ENCODE measurements at places on chromosomes 1 and 21.

DNA sequence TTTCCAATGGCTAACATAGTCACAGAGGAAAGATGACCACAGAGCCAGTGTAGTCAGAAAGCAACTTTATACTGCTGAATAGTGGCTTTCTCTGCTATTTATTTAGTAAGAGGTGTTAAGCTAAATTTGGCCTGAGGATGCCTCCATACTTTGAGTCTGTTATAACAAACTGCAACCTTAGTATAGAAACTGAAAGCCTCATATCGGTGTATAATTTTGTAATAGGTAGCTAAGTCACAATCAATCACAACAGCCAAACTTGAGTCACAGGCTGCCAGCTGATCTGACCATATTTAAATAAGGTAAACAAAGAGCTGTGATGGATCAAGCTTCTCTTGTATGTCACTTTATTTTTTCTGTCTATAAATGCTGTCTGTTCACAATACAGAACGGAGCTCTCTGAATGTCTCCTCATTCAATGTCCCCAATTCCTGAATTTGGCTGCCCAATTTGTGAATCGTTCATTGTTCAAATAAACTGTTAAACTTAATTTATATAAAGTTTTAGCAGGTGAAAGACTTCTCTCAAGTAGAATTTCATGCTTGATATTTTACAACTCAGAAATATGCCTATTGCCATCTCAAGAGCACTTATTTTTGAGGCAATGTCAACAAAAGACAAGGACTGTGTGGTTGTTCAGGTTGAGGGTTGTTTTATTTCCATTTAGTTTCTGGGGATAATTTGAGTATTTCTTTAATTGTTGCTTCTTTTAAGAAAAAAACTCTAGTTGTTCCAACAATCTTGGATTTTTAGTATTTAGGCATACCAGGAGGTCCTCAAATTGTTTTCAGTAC, 339.7 kb upstream of the B3GALT2 start:
- no peak for DNase-seq

DNA sequence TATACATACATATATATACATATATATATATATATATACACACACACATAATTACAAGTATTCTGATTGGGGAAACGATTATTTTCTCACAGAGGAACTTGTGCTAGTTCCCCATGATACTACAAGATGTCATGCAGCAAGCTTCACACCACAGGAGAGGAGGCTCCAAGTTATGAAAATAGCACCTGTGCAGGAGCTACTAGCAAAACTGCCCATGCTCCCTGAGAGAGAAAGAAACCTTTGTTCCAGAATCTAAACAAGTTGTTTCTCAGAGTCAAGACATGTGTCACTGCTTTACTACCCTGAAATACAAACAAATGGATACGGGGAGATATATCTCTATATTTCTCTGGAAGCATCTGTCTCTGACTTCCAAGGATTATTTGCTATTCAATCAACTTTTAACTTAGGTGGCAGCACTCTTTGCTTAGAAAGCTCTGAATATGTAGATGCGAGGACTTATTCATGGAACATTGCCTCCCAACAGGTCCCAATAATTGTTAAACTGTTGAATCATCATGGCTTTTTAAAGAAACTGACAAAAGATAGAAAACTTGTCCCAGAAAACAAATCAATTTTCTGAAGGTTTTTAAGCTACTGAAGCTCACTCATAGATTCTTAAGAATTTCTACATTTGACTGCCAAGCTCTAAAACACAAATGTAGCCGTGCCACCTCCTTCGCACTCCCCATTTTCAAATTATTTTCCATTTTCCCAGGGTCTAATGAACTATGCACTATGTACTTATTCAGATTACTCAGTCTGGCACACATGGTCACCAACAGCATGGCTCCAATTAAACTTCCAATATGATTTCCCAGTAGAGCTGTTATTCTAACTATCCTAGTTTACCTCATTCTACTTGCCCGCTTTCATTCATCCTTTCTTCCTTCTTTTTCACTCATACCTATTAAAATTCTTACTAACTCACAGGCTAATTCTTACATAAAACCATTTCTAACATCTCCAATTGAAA, 929.1 kb downstream of the LTN1 start:
- no peak for DNase-seq

DNA sequence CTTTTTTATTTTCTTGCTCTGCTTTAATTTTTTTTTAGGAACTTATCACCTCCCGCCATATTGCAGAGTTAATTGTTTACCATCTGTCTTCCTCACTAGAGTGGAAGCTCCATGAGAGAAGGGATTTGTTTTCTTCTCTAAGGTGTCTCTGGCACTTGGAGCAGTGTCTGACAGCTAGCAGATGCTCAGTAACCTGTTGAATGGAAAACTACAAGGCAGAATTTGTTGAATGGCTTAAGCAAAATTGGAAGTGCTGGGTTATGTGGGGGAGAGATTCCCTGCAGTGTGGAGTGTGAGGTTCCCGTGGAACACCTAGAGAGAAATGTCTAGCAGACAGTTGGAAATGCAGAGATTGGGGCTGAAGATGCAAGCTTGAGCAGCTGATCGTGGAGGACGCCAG, 59.5 kb upstream of the PARP1 start:
- DNase-seq = no peak

- DNase-seq = no peak
These were observed 6.8 kb upstream of the BCAS2 start for GRCh38 chr1:114588196-114588689.

DNA sequence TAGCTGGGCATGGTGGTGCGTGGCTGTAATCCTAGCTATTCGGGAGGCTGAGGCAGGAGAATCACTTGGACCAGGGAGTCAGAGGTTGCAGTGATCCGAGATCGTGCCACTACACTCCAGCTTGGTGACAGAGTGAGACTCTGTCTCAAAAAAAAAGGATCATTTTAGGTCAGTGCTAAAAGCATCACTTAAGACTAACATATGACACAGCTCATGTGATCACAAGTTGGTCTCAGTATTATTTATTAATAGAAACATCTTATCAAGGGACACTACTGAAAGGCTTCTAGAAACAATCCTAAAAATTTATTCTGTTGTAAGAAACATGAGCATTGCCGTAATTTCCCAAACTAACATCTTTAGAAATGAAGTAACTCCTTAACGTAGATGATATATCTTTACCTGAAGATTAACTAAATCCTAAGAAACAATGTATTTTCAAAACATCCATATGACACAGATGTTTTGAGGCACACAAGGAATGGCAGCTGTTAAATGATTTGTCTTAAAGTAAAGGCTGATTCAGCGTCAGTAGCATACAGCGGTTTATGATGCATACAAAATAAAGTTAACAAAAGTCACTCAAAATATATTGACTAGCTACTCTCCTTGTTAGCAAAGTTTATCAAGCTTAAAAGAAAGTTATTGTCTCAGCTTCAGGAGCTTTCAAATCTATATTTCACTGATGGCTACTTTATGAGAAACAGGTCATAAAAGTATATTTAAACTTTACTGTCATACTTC, 2.6 kb downstream of the NIBAN1 start:
- DNase-seq = no peak

DNA sequence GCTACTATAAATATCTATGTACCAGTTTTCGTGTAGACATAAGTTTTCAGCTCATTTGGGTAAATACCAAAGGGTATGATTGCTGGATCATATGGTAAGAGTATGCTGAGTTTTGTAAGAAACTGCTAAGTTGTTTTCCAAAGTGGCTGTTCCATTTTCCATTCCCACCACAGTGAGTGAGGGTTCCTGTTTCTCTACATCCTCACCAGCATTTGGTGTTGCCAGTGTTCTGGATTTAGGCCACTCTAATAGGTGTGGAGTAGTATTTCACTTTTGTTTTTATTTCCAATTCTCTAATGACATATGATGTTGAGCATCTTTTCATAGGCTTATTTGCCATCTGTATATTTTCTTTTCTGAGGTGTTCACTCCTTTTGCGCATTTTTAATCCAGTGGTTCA, 112.2 kb downstream of the GALNT2 start:
- no peak for DNase-seq

DNA sequence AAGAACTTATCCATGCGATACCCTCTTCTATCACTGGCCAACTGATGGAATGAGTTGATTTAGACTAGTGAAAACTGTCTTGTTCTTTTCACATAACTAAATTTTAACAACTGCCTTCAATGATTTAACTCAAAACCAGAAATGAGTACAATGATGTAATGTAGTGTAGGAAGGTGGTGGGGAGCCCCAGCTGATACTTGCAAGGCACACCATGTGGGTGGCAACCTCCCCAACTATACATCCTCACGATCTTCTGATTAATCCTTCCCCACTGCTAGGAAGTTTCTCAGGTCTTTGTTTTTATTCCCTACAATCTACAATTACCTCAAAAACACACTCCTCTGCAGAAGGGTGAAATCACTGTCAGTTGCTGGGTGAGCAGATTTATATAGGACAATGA, 100.7 kb downstream of the KCTD3 start:
- DNase-seq = no peak

DNA sequence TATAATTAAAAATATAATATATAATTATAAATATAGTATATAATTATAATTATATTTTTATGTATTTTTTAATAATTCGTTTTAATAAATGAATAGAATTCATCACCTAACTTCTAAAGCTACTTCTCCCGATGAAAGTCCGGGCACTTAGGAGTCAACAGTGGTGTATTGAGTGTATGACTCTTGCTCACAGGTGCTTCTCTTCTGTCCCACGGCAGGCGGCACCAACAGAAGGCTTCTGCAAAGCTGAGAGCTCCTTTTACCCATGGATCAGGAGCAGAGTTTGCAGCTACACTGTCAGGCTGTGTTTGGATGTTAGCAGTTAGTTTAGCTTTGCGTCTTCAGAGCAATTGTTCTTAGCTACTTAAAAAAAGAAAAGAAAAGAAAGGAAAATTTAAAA, 122.4 kb downstream of the LIPI start:
- DNase-seq = no peak

- no peak for DNase-seq
These were observed 46.3 kb upstream of the CACYBP start for GRCh38 chr1:174953285-174954072.

DNA sequence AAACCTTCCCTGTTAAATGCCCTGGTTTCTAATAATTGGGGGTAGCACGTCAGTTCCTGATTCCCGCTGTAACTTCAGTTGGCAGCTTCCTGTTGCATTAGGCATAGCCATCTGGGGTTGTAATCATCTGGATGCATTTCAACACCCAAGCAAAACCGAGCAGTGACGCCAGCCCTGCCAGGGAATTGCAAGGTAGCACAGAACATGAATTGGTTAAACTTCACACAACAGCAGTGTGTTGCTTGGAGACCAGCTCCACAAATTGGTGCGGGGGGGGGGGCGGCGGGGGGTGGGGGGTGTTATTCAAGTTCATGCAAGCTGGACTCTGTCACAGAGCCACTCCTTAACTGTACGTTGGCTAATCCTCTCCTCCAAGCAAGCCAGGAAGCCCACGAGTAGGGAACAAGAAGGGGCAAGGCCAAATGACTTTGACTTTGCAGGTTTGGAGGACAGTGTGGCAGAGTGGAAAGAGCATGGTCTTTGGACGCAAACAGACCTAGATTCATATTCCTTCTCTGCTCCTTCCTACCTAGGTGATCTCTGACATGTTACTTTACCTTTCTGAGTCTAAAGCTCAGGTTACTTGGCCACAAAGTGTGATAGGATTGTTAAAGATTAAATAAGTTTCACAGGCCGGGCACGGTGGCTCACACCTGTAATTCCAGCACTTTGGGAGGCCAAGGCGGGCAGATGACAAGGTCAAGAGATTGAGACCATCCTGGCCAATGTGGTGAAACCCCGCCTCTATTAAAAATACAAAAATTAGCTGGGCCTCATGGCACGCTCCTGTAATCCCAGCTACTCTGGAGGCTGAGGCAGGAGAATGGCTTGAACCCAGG, 4.7 kb downstream of the LAX1 start:
- DNase-seq = no peak

GRCh38 chr1:15626269-15626950, 9.2 kb downstream of the DDI2 start:
- no peak for DNase-seq

- DNase-seq = no peak
These were observed 145.7 kb upstream of the PRMT6 start for GRCh38 chr1:106910798-106911197.

DNA sequence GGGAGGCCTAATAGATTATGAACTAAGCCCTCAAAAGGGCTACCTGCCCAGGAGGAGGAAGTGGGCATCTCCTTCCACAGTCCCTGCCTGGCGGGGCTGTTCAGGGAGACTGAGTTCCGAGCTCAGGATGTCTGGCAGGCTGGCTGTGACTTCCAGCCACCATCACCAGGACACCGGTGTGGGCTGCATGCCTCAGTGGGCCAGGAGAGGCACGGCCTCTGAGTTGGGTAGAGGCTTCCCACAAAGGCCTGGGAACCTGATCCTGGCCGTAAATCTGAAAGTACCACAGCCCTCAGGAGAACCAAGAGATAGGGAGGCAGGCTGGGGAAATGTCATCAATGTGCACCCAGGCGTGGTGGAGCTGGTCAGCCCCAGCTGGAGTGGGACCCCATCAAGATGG, 29.1 kb downstream of the NTPCR start:
- DNase-seq = no peak

DNA sequence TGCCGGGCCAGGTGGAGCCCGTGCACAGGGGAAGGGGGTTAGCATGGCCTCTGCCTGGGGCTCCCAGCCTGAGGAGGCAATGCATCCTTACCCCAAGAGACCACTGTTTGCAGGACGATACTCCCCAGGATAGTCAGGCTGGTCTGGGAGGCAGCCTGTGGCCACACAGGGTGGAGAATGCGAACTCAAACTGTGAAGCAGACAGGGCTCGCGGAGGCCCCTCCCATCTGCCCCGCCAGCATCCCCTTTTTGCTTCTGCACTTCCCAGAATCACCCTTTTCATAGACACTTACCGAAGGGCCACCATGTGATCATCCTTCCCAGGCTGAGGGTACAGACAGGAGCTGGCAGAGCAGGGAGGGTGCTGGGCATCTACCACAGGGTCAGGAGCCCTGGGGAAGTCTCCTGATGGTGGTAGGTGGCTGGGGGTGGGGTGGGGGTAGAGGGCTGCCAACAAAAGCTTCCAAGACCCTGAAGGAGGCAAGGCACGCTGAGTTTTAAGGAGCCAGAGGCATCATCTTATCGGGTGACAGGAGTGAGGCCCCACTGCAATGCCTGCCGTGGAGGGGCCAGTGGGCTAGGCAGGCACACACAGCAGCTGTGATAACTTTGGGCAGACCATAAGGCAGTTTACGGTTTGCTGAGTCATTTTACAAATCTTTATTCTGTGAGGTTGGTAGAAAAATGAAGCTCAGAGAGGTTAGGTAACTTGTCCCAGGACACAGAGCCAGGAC, 31.3 kb upstream of the BTG2 start:
- no peak for DNase-seq

GRCh38 chr1:1435106-1435903, at the start of gene VWA1:
Gene VWA1, plus strand, starts transcription at chr1:1435690. Its CDS starts 59 bp downstream, at chr1:1435749.
- DNase-seq = peak; percentile 39

GRCh38 chr1:86596741-86597290, 49.9 kb downstream of the CLCA4 start:
- DNase-seq = no peak

GRCh38 chr21:44050276-44050675, 38.2 kb downstream of the TRAPPC10 start:
- no peak for DNase-seq

DNA sequence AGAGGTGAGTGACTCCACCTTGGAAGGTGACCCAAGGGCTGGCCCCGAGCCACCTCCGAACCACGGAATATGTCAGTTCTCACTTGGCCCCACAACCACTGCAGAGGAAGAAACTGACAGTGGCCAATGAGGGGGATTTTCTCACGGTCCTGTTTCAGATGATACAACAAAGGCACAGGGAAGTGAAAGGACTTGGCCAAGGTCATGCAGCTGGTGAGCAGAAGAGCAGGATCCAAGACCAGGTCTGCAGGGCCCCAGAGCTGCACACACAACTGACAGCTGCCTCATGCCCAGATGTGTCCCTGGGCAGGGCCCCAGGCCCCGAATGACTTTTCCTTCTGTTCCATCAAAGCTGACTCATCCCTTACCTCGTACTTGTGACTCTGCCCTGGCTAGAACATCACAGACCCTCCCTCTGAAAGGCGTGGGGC, 25.8 kb upstream of the EVA1B start:
- no peak for DNase-seq
